HFF-Myc (cell line): ENCODE measurements at places on chromosomes 3 and 15.

DNA sequence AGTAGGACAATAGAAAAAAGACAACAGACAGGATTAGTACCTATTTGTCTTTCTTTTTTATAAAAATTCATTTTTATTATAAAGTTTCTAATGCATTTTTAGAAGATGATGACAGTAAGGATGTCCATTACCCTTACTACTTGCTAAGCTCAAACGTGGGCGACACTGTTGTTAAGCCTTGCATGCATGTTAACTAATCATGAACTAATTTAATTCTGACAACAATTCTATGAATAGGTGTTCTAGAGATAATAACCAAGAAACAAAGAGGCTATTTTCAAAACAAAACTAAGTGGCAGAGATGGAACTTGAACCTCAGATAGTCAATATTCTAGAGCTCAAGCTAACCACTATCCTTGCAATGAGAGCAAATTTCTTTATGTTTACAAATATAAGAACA, 247.9 kb downstream of the GBE1 start:
- no peak for DNase-seq

- no peak for DNase-seq
Observed at GRCh38 chr3:118974356-118975097, 60.1 kb downstream of the IGSF11 start.

DNA sequence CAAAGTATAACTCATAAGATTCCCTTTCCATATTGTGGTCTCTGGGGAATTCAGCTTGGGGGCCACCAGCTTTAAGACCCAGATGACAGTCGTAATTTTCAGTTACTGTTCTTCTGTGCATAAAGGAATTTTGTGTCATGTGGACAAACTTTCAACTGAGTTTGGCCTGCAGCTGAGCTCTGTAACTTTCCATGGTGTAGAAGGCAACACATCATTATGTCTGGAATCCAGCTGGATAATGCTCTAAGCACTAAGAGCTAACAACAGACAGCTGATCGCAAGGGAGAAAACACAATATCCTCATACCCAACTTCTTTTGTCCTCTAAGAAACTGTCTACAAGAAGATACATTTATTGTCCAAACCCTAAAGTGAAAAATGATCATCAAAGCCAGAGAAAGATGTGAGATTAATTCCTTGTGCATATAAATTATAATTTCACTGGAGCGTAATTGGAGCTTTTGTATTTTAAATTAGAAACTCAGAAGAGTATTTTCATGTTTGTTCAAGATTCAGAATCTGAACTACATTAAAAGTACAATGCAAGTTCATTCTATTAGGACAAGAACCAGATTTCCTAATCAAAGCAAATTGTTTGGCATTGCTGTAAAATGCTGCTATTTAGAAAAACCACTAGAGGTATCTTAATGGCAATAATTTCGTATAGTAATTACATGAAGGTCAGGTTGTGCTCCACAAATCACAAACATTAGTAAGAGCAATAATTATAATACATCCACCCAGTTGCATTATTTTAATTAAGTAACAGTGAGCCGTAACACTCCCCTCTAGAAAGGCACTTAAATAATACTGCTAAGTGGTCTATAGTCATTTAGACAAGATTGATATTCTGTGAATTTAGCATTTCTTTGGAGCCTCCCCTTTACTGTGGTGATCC, 218.8 kb downstream of the ATP8B4 start:
- no peak for DNase-seq

- DNase-seq = no peak
Observed at GRCh38 chr3:127740136-127740915, 67.6 kb downstream of the ABTB1 start.

- DNase-seq = no peak
Observed at GRCh38 chr3:129054605-129055104, 5.9 kb upstream of the GP9 start.

GRCh38 chr15:77830051-77830468, 197.3 kb upstream of the LINGO1 start:
- DNase-seq = peak; percentile 59

DNA sequence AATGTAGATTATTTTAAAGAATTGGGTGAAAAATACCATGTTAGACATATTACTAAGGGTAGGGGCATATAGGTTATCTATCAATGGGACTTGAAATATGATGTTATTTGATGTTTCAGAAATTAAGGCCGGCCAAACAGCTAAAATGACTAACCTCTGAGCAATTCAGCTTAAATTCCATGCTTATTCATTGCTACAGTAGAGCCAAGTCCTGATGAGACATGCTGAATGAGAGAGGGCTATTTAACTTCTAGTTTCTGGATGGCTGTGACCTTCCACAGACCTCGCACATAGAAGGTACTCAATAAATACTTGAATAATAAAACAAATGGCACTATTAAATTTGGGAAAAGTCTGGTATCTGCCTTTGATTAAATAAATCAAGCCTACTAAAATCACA, 175.6 kb upstream of the WNT5A start:
- DNase-seq = no peak

- peak; percentile 86 for DNase-seq
Observed at GRCh38 chr15:39127925-39128617, 452.8 kb upstream of the THBS1 start.

- no peak for DNase-seq
Observed at GRCh38 chr3:172800156-172800555, 49.6 kb downstream of the ECT2 start.

DNA sequence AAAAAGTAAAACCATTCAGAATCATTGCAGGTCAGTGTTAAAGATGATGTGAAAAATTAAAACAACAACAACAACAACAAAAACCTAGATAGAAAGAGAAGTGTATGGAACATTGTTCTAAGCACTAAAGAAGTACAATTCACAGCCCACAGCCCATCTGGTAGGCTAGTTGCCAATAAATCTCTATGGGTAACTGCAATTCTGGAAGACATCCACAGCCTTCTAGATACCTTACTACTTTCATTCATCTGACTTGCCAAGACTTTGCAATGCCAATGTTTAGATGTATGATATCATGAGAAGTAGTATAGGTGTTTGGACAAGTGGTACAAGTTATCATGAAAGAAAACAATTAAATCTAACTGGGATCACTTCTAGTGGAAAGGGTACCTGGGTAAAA, 198.6 kb downstream of the VGLL3 start:
- DNase-seq = peak; percentile 39

- peak; percentile 36 for DNase-seq
Observed at GRCh38 chr3:185537369-185537970, 14.9 kb downstream of the LIPH start.

- no peak for DNase-seq
Observed at GRCh38 chr15:35540021-35540420, 5.9 kb downstream of the DPH6 start.

DNA sequence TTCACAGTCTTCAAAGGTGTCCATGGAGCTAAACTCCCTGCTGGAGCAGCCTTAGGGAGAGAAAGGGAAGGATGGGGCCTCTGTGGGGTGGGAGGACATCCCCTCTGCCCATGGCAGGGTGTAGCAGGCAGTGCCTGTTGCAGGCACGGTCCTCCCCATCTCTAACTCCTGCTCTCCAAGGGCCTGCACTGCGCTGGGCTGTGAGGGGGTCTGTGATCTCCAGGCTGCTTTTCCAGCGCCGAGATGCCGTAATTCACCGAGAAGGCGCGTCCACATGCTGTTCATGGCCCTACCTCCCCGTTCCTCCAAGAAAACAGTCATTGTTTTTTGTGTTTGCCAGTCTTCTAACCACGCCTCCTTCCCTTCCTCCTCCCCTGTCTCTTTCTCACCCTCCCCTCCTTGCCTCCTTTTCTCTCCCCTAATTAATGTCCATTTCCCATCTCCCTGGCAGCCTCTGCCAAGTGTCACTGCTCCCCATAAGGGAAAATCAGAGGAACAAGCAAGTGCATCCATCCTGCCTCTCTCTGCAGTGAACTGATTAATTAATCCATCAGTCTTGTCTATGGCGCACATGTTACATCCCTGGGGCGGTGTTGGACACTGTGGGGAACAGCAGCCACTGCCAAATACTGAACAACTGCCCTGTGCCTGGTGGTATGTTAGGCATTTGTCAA, 17.7 kb upstream of the LAMP3 start:
- DNase-seq = no peak

DNA sequence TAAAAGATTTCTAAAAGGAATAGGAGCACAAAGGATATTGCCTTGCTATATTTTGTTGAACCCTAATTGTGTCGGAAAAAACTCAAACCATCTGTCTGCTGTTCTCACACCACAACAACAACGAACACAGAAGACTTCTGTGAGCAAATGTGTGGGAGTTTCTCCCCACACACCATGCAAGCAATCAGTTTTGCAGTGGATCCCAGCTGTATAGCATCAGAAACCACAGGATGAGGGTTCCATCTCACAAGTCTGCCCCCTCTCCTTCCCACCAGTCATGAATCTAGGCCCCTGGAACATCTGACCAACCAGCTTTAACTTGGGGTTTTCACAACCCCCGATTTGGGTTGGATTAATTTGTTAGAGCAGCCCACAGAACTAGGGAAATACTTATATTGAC, 91.3 kb upstream of the SLC4A7 start:
- no peak for DNase-seq

DNA sequence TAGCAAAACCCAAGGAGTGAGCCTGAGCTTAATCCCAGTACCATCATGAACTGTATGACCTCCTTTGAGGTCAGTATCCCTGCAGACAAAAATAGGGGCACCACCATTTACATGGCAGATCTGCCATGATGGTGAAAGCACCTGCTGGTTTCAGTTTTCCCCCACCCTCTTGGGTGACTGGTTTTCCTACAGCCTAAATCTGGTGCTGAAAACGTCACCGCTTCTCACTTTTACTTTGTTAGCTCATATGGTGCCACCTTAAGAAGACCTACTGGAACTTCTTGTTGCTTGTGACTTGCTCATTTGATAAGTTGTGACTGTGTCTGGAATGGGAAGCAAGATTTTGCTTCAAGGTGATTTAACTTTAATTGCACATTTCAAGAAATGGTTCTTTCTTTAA, 5.1 kb downstream of the PPP1R2 start:
- no peak for DNase-seq

- no peak for DNase-seq
Observed at GRCh38 chr3:37625690-37626360, 235.9 kb upstream of the CTDSPL start.

- DNase-seq = no peak
Observed at GRCh38 chr3:49648354-49649019, 25.7 kb upstream of the APEH start.

GRCh38 chr3:16837602-16838001, 47.2 kb upstream of the PLCL2 start:
- DNase-seq = no peak

GRCh38 chr15:91209726-91210125, 109.7 kb downstream of the SV2B start:
- no peak for DNase-seq

DNA sequence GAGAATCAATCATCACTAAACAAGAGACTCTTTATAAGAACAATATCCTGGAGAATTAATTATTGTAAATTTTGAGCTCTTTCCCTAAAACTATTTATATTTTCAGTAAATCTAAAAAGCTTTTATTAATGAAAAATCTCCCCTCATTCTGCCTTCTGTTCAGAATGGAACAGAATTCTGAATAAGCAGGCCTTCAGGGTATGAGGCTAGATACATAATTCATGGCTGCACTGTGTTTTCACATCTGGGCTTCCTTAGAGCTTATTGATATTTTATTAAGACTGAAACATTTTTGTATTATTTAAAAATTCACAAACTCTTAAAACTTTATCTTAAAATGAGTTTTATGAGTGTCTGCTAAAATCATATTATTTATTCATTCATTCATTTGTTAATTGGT, 24.8 kb downstream of the CLDN11 start:
- DNase-seq = no peak

DNA sequence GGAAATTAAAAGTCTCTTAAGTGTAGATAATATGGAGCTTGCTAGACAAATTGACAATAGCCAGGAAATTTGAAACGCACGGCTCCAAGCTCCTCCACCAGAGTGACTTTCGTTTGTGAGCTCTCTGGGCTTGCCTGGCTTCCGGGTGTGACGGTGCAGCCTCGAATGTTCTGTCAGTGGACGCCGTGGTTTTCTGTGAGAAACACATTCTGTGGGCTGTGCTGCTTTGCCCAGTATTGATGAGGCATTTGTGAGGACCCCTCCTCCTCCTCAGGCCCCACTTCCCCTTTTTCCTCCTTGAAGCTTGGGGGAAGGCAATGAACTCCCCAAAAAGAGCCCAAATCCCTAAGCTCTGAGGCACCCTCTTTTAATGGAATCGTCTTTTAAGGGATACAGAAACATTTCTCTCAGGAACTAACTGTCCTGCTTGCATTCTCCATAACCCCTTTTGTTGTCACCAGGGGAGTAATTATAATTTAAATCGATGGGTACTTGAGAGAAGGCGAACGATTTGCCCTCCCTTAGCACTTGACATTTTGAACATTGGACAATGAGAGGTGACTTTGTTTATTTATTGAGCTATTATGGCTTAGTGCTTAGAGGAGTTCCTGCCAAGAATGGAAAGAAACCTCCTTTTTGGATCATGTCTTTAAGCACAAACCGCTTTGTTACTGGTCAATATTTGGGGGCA, 40.8 kb downstream of the POLR2M start:
- DNase-seq = no peak

- DNase-seq = no peak
Observed at GRCh38 chr3:74004386-74004785, 379.6 kb upstream of the PDZRN3 start.

DNA sequence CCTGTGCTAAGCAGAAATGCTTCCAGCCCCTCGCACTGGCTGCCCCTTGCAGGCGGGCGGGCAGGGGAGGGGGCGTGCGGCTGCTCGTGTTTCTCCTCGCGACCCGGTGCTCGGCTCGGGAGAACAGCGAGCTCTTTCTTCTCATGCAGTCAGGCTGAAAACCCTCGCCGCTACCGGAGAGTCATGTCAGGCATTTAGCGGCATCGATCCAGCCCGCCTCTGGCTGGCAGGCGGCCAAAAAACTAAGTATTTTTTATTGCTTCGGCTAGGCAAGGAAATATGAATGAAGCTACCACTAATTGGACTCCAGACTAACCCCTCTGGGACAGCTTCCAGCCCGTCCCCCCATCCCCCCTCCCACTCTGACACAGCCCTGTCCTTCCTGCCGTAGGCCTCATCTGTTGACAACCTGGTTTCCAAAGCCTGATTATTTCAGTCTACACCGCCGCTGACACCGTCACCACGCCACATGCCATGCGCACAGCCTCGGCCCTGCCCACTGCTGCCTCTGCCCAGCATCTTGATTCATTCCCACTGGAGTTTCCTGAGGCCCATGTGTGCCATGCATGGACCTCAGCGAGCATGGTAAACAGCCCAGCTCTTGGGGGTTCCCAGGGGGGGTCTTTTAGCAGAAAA, 35.3 kb downstream of the TLE3 start:
- peak; percentile 91 for DNase-seq

- peak; percentile 9 for DNase-seq
Observed at GRCh38 chr3:89314454-89315098, 207.2 kb downstream of the EPHA3 start.

DNA sequence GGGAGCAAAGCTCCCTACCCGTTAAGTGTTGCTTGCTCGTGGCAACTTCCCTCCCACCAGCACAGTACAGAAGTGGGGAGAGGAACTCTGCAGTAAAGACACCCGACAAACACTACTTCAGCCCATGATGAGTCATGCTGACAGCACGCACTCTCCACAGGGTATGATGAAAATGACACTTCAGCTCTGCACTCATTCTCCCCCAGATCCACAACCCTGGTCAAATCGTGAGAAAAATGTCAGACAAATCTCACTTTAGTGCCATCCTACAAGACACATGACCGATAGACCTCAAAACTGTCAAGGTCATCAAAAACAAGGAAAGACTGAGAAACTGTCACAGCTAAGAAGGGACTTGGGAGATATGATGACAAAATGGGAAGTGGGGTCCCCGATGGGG, 278.9 kb downstream of the OCA2 start:
- no peak for DNase-seq
